Left ventricle myocardium superior (tissue), 1 donor: ENCODE measurements at places on chromosomes 3 and 15. TPM values are rescaled to one million over a fixed set of nuclear protein-coding genes. Genes with fewer than 3 reads are reported as not detected.

DNA sequence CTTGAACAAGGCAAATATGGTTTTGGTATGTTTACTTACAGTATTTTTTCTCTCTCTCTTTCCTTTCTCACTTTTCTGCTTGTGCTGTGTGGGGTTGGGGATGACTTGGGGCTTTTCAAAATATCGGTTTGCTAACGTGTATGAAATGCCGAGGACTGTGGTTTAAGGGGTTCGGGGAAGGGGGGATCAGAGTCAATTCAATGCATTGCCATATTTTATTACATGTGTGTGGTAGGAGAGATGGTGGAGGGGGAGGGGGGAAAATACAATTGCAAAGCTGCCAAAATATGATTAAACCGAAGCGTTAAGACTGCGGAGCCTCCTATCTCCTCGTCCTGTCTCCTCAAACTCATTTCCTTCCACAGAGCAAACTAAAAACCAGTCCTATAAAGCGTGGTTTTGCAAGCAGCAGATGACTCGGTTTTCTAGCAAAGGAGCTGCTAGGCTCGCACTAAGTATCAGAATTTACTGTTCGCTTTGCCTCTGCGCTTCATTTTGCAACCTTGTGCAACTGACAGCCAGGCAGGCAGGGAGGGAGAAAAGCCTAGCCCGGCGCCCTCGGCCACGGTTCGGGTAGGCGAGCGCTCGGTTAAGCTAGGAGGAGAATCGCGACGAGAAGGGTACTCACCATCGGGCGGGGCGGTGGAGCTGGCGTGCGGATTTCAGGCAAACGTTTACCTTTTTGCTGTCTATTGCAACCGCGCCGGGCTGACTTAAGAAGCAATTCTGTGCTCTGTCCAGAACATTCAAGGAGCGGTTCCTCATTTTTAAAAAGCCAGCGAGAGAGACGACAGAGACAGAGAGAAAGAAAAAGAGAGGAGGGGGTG, 4.0 kb upstream of the NR2F2 start:
- DNase-seq = peak; percentile 68

GRCh38 chr3:129575997-129576384, 30.5 kb downstream of the PLXND1 start:
- no peak for DNase-seq

DNA sequence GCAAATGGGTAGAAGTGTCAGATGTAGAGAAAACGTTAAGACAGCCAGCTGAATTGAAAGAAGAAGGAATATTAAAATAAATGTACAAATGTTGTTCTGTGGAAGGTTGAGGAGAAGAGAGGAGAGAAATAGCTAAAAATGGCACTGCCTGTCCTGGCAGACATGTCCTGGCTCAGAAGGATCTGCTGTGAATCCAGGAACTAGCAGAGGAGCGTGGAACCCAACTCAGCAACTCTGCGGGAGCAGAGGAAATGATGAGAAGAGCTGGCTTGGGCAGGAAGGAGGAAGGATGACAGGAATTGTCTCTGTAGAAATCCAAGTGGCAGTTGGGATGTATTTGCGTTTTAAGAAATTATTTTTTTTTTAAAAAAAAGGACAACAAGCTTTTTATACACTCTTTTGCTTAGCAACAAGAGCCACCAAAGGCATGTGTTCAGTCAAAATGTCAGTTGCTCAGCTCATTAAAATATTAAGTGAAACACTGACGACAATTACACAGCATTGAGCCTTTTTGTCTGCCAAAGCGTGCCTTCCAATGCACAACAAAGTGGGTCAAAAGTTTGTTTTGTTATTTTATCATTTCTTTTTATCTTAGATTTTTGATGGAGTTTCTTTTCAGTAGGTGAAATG, 16.1 kb downstream of the NANOGP8 start:
- no peak for DNase-seq

GRCh38 chr3:64375737-64376136, 150.5 kb upstream of the PRICKLE2 start:
- no peak for DNase-seq

GRCh38 chr15:74653426-74654102, 37.9 kb downstream of the CLK3 start:
- DNase-seq = no peak

GRCh38 chr3:4520033-4520816, 27.1 kb downstream of the ITPR1 start:
- no peak for DNase-seq

- DNase-seq = no peak
Observed at GRCh38 chr3:14886101-14886500, 61.3 kb upstream of the NR2C2 start.

DNA sequence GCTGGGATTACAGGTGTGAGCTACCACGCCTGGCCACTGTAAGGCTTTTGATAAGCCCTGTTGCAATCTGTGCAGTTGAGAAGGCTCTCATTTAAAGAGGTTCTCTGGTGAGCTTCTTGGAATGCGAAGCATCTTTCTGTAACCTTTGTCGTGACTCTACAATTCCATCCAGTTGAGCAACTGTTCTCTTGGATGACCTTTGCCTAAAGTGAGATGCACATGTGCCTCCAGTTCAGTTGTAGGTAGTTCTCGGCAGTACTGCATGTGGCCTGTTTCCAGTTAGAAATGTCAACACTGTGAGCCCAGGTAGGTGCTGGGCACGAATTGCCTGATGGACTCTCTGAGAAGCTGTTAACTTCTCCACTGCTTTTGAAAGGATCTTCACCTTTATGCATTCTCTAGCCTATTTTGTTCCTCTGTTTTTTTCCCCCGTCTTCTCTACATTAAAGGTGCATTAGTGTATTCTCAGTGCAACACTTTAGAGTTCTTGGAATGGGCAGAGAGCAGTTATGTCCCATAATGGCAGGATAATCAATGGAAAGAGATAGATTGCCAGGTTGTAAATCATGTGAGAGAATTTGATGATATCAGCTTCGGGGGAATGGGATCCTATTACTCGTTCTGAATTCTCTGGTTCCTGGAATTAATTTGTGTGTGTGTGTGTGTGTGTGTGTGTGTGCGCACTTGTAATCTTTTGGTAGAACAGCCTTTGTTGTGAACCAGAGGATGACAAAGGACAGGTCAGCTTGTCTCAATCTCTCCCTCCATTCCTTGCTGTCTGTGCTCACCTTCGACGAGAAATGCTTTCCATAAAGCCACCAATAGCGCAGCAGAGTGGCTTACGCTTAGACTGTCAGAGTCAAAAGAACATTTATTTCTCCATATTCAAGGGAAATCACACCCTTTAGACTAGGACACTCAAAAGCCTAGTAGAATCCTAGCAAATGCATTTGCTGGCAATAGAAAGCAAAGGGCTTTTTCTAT, 51.1 kb downstream of the PTPRG start:
- no peak for DNase-seq

DNA sequence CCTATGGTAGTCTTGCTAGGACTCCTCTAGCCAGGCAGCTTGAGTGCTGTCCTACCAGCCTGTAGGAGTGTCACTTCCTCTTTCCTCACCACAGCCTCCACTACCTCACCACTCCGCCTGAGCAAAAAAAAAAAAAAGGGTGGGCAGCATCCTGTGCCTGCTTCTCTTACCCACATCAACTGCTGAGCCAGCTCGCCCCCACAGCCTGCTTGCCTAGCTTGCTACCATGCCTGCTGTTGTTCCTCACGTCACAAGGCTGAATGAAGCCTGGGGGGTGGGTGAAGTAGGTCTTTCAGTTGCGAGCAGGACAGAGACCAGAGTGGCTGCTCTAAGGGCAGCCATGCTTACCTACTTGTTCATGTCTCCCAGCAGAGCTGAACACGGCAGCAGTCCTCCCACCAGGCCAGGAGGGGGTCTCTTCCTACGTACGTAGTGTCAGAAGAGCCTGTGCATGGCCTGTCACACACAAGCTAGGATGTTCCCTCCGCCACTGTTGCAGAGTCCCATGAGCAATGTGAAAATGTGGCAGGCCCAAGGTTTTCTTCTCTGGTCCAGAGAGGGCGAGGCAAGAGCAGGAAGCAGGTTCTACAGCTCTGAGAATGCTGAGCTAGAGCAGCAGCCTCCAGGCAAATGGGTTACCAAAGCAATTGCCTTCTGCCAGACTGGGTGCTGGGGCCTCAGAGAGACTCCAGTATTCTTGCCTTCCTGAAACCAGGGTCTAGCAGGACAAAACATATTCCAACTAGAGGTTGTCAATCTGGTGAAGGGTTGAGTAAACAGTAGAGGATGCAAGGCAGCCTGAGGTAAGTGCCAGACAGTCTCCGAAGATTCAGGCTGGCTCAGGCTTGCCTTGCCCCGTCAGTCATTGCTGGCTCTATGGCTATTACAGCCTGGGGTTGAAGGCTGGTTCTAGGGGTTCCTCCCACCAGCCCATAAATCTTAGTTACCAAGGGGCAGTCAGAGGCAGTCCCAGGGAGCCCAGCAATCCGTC, 8.1 kb downstream of the PPM1M start:
- peak; percentile 59 for DNase-seq

DNA sequence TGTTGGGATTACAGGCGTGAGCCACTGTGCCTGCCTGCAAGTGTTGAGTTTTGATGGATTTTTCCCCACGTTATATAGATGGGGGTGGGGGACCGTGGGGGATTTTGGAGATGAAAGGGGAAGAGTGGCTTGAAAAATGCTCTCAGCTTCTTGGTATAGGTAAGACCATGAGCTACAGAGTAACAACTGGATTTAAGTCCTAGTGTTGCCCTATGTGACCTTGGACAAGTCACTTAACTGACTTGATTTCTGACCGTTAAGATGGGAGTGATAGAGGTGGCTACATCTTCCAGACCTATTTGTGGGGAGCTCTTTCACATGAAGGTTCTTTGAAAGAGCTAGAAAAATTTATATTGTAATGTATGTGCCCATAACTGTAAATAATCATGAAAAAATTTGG, 13.3 kb downstream of the TRIM71 start:
- DNase-seq = no peak

DNA sequence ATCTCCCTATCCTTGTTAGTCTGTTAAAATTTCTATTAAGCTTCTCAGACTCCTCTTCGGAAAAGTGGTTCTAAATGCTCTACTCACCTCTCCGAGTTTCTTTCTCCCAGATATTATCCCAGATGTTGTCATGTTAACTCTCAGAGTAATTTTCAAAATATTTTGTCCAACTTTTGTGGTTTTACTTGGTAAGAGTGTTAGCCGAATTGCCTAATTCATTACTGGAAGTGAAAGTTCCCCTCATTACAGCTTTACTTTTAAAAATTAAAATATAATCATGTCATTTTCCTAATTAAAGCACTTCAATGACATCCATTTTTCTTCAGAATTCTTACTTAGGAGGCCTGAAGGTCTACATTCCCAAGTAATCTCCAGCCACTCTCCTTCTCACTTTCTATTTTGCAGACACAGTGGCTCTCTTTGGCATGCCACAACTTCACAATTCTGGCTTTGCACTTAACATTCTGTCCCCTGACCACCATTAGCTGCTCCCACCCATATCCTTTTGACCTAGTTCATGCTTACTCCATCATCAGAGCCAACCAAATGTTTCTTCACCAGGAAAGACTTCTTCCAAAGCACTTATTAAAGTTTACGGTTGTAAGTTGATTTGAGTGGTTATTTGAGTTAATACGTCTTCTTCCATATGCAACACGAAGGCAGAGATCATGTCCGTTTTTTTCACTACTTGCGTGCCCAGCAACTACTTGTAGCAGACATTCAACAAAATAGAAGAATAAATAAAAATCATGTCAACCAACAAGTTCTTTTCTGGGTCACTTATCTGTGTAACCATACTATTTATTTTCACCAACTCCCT, 10.2 kb upstream of the TIPARP start:
- DNase-seq = no peak

- DNase-seq = no peak
Observed at GRCh38 chr3:179861292-179861691, 175.4 kb downstream of the PEX5L start.

GRCh38 chr3:8524249-8524648, 22.6 kb downstream of the LMCD1 start:
- no peak for DNase-seq

- DNase-seq = no peak
Observed at GRCh38 chr3:168030577-168030976, 65.1 kb downstream of the GOLIM4 start.

GRCh38 chr3:20561166-20561565, 375.2 kb upstream of the SGO1 start:
- no peak for DNase-seq

DNA sequence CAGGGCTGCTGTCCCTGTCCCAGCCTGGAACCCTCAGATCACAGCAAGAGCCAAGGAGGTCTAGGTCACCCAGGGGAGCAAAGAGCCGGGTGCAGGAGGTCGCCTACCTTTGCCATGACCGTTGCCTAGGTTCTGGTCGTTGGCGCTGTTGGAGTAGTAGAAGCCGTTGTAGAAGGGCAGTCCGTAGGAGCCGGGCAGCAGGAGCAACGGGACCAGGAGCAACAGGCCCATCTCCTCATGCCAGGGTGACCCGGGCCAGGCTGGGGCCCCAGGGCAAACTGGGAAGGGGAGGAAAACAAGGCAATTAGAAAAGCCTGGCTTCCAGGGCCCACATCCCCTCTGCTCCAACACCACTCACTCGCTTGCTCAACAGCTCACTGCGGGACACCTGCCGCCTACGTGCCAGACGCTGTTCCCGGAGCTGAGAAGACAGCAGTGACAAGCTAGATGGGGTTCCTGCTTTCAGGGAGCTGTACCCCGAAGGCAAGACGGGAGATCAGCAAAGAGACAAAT, 8.2 kb downstream of the HAPLN3 start:
- no peak for DNase-seq

GRCh38 chr3:151421938-151422337, 37.4 kb upstream of the P2RY12 start:
- DNase-seq = no peak

DNA sequence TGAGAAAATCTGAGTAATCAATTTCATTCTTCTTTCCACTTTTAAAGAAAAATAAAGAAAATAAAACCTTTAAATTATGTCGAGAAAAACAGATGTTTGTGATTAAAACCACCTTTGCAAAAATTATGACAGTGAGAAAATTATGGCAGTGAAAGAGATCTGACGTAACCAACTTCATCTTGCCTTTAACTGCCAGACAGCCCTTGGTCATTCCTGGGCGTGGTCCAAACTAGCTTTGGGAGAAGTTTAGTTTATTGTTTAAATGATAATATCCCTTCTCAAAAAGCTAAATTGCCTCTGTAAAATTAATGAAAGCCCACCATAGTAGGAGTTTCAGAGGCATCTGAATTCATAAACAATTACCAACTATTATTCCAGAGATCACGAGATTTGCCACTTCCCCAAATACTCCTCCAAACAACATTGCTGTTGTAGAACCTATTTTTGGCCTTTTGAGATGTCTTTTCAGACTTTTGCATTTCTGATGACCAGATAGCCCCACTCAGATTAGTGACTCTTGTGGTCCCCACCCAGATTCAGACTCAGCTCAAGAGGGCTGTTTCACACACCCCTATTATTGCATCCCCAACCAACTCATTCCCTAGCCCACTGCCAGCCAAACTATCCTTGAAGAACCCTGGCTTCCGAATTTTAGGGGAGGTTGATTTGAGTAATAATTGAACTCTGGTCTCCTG, 664.4 kb upstream of the CBLB start:
- DNase-seq = no peak

DNA sequence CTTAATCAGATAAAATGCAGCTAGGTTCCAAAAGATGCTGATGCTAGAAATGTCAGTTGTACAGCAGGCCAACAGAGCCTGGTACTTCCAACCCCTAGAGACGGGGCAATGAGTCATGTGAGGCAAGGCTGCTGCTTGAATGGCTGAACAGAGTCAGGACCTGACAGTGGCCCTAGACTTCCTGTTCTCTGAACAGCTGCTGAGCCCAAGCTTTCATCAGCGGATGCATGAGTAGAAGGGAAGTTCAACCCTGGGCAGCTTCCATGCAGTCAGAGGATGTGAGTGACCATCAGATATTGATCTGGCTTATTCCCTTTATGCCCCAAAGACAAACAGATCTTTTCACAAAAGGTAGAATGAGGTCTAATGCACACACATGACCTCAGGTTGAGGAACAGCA, 282.9 kb upstream of the COL8A1 start:
- DNase-seq = no peak

Gene SLC7A14
- total RNA-seq = not detected

Gene CLDN16
- total RNA-seq = not detected

Gene MASP1
- total RNA-seq = 51.9 TPM
